Activated B cell treated with CpG ODN at 0.5 μM for 24 hours (primary cell): ENCODE measurements at places on chromosomes 11 and 22.

GRCh38 chr11:114813189-114813718, 134.9 kb downstream of the NXPE2 start:
- no peaks in the 10 kb centered on the region for H3K4me1 ChIP-seq
- H3K27me3 ChIP-seq: no peaks in the 10 kb centered on the region
- H3K4me3 ChIP-seq: no peak overlapping the region
- DNase-seq: no peak

GRCh38 chr11:1276041-1276790, 33.2 kb downstream of the TOLLIP start:
- H3K27me3 ChIP-seq: no peaks in the 10 kb centered on the region
- no peak overlapping the region for H3K27ac ChIP-seq
- no peak for DNase-seq
- peaks cover 52% of the 10 kb centered on the region for H3K36me3 ChIP-seq

- H3K4me1 ChIP-seq: no peaks in the 10 kb centered on the region
- no peak overlapping the region for H3K4me3 ChIP-seq
- no peaks in the 10 kb centered on the region for H3K36me3 ChIP-seq
- no peak overlapping the region for H3K27ac ChIP-seq
- no peaks in the 10 kb centered on the region for H3K27me3 ChIP-seq
Measured at GRCh38 chr11:66359662-66360087, 11.9 kb downstream of the SLC29A2 start.

- peaks cover 1% of the 10 kb centered on the region for H3K36me3 ChIP-seq
- H3K4me3 ChIP-seq: no peak overlapping the region
- no peaks in the 10 kb centered on the region for H3K27me3 ChIP-seq
- DNase-seq: no peak
- no peak overlapping the region for H3K27ac ChIP-seq
- peaks cover 51% of the 10 kb centered on the region for H3K4me1 ChIP-seq
Measured at GRCh38 chr11:102564110-102564509, 33.6 kb upstream of the MMP7 start.

DNA sequence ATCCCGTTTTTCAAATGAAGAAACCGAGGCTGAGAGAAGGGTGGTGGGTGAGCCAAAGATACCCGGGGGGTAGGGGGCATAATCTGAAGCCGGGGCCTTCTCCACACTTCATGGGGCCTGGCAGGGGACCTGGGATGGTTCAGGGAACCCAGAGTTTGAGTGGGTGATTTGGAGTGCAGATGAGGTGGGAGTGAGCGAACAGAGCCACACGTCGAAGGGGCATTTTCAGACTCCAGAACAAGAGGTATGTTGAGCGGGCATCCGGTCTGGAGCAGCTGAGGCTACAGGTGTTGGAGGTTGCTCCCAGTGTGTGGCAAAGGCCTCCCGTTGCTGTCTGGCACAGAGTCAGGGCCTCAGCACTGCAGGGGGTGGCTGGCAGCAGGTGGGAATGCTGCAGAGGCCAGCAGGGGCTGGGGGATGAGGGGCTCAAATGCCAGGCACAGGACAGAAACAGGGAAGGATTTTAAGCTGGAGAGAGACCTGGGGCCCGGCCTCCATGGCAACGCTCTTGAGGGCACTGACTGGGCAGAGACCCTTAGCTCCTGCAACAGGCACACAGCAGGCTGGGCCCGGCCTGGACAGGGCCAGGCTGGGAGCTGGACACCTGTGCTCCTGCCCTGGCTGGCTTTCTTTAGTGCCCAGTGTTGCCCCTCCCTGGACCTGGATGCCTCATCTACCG, 46.2 kb downstream of the WNT11 start:
- DNase-seq: no peak
- no peak overlapping the region for H3K27ac ChIP-seq
- H3K36me3 ChIP-seq: no peaks in the 10 kb centered on the region
- no peak overlapping the region for H3K4me3 ChIP-seq
- no peaks in the 10 kb centered on the region for H3K4me1 ChIP-seq
- peaks cover 2% of the 10 kb centered on the region for H3K27me3 ChIP-seq

DNA sequence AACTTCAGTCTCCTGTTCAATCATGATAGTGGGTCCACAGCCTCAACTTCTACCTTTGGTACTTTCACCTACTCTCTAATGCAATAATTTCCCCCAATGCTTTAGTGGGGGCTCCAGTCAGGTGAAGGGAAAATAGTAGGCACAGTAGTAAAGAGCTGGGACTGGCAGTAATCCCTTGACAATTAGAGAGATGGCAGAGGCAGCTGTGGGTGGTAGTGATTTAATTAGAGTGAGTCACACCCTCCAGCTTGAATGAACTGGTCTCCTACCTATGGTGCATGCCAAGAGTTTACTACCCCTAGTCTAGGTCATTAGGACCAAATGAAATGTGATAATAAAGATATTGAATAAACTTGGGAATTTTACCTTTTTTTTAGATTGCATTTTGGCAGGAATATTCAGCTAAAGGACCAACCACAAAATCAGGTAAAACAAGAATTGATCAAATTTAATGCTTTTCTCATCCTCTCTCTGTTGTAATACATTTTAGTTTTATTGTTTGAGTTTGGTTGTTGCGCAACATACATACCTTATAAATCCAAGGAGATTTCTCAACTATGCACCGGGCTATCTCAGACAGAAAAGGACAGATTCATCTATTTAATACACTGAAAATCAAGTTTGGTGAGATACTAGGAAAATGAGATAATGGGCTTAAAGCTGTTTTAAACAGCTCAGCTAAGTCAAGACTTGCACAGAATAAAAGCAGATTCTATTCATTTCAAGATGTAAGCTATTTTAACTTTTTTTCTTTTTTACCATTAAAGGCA, 9.0 kb downstream of the PRRG4 start:
- H3K4me3 ChIP-seq: no peak overlapping the region
- DNase-seq: no peak
- no peak overlapping the region for H3K27ac ChIP-seq
- no peaks in the 10 kb centered on the region for H3K4me1 ChIP-seq
- H3K36me3 ChIP-seq: no peaks in the 10 kb centered on the region
- no peaks in the 10 kb centered on the region for H3K27me3 ChIP-seq

GRCh38 chr22:27540656-27541396, 260.7 kb downstream of the MN1 start:
- H3K4me3 ChIP-seq: no peak overlapping the region
- no peaks in the 10 kb centered on the region for H3K4me1 ChIP-seq
- DNase-seq: no peak
- no peaks in the 10 kb centered on the region for H3K36me3 ChIP-seq
- H3K27ac ChIP-seq: no peak overlapping the region

- no peak for DNase-seq
- H3K36me3 ChIP-seq: peaks cover 32% of the 10 kb centered on the region
- peaks cover 47% of the 10 kb centered on the region for H3K4me1 ChIP-seq
- H3K27ac ChIP-seq: peak overlapping the region; percentile 96
Measured at GRCh38 chr22:30423301-30423958, 2.1 kb upstream of the MTFP1 start.

- peak overlapping the region; percentile 95 for H3K4me3 ChIP-seq
- peak overlapping the region; percentile 85 for H3K27ac ChIP-seq
- DNase-seq: no peak
- H3K4me1 ChIP-seq: peaks cover 66% of the 10 kb centered on the region
- H3K27me3 ChIP-seq: no peaks in the 10 kb centered on the region
Measured at GRCh38 chr11:9573775-9574621, 528 bp downstream of the WEE1 start.

DNA sequence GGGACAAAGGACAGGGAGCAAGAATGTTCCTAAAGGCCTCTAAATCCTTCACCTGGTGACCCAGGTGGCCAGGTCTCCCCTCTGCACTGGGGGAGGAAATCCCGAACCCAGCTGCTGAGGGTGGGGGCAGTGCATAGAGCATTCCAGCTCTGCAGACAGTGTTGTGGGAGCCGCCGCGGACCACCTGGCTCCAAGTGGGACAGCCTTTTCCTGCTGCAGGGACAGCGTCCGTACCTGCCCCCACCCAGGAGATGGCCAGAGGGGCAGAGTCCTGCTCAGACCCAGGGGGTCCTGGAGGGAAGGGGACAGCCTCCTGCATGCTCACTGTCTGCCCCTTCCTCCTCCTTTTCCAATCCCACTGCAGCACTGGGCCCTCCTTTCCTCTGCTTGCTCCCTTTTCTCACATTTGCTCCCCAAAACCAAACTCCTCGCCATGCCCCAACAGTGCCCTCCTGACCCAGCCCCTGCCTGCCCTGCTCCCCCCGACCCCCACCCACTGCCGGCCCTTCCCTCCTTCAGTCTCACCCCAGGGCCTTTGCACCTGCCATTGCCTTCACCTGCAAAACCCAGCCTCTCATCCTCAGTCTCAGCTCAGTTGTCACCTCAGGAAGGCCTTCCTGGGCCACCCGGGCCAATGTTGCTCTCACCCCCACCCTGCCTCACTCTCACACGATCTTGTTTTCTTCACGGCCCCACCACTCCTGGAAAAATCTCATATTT, 12.8 kb downstream of the PNPLA5 start:
- H3K27me3 ChIP-seq: peaks cover 42% of the 10 kb centered on the region
- DNase-seq: no peak

GRCh38 chr22:42829302-42829701, 27.8 kb downstream of the ARFGAP3 start:
- peaks cover 65% of the 10 kb centered on the region for H3K36me3 ChIP-seq
- no peaks in the 10 kb centered on the region for H3K27me3 ChIP-seq
- no peak overlapping the region for H3K27ac ChIP-seq
- H3K4me3 ChIP-seq: no peak overlapping the region
- DNase-seq: no peak

DNA sequence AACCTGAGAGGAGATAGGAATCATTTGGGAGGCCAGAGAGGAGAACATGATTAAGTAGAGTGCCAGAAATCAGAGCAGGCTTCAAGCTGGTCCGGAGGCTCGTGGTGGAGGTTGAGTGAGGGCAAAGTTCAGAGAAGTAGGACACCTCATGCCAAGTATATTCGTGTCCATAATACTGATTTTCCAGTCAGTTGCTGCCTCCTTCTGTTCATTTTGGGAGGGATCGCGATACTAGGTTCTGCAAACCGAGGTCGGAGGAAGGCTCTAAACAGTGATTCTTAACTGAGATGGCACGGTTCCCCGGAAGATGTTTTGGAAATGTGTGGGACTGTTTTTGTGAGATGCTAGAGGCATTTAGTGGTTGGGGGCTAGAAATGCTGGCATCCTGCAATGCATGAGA, 13.6 kb upstream of the CD3E start:
- no peak overlapping the region for H3K4me3 ChIP-seq
- no peak for DNase-seq
- H3K27me3 ChIP-seq: peaks cover 15% of the 10 kb centered on the region
- H3K36me3 ChIP-seq: no peaks in the 10 kb centered on the region
- no peak overlapping the region for H3K27ac ChIP-seq
